ENCODE measurements at places on chromosomes 7 and 10.

- no peak for DNase-seq
Measured at GRCh38 chr7:20804345-20804744, 17.7 kb upstream of the SP8 start.

- no peak for DNase-seq
Measured at GRCh38 chr7:80815733-80816132, 103.1 kb downstream of the SEMA3C start.

- DNase-seq = no peak
Measured at GRCh38 chr7:1601956-1602355, 32.1 kb upstream of the PSMG3 start.

DNA sequence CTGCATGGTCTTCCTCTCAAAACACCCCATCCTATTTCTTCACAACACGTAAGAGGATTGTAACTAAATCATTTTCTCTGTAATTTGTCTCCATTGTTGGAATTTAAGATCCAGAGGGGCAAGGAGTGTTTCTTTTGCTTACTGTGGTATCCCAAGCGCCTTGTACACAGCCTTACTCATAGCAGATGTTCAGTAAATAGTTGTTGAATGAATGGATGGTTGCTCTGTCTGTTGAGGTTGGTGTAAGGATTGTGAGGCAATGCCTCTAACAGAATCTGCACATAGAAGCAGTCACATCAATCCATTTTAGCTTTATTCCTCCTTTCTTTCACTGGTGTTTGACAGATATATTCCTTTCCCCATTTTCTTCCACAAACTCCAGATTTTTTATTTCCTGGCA lies 90.1 kb downstream of the ZNF365 start:
- no peak for DNase-seq

DNA sequence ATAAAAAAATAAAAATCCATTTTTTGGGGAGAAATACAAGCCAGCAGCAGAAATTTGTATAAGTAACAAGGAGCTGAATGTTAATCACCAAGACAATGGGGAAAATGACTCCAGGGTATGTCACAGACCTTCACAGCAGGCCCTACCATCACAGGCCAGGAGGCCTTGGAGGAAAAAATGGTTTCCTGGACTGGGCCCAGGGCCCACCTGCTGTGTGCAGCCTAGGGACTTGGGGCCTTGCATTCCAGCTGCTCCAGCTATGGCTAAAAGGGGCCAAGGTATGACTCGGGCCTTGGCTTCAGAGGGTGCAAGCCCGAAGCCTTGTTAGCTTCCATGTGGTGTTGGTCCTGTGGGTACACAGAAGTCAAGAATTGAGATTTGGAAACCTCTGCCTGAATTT lies 126.3 kb downstream of the DGKB start:
- DNase-seq = no peak

DNA sequence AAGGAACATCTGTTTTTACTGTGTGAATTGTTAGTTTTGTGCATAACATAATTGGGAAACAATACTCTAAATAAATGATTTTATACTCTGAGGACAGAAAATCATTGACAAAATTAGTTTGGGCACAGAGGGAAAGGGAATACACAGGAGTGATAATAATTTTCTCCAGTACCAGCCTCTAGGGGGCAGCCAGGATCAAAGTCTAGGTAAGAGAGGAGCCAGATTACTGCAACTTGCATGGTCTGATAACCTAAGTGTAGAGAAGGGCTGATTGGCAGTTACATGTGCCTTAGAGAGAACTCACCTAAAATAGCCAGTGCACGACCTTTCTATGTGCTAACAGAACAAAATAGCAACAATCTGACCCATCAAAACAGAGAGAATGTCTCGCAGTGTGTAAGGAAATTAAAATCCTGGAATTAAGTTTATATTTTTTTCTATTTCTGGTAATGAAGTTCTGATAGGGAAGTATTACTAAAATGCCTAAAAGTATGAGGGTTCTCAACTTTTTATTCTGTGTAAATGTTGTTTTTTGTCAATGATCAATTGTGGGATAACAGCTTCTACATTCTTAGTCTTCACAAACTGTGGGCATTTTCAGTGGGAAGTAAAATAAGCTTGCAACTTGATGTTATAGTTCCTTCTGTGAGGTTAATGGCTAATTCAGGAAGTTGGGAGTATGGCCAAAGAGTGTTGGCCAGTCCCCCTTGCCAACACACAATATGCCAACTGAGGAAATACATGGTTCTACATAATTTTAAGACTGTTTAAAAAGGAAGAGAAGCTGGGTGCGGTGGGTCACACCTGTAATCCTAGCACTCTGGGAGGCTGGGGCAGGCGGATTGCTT lies 66.4 kb downstream of the EXOC6 start:
- peak; percentile 31 for DNase-seq

- no peak for DNase-seq
Measured at GRCh38 chr10:43262397-43262901, 4.4 kb downstream of the RASGEF1A start.

GRCh38 chr7:29748286-29749099 lies 57.8 kb upstream of the WIPF3 start:
- DNase-seq = no peak

GRCh38 chr7:10343108-10343507 lies 630.6 kb upstream of the PHF14 start:
- DNase-seq = no peak

GRCh38 chr7:11810043-11810625 lies 21.9 kb downstream of the THSD7A start:
- DNase-seq = no peak

GRCh38 chr10:117656385-117657367 lies 114.1 kb downstream of the EMX2 start:
- no peak for DNase-seq
